ENCODE measurements at places on chromosomes 16 and 17.

DNA sequence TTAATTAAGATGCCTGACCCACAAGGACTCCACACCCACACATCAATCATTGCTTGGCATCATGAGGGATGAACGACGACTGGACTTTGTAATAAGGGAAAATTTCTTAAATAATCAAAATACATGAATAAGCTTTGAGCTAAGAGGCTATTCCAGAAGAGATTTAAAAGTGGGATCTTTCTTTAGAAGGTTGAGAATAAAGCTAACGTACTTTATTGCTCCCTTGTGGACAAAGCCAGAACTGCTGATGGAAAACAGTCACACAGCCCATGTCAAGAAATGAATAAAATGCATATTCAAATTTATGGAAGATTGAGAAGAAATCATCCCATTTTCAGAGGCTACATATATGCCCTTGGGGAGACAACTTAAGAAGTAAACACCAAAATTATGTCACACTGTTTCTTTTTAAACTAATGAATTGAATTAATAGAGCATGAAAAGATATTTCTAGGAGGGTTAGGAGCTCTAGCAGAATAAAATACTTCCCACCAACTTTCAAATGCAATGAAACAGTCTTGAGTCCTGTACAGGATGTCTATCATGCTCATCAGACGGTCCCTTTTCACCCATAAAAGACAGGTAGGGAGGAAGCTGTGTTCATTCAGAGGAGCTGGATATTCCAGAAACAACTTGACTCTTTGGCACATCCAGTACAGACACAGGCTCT, 60.2 kb upstream of the PHOSPHO1 start:
- no peak for DNase-seq

- DNase-seq = no peak
Observed at GRCh38 chr17:72182371-72182873, 61.6 kb downstream of the SOX9 start.

GRCh38 chr17:61647047-61647446, 56.0 kb upstream of the NACA2 start:
- DNase-seq = no peak

DNA sequence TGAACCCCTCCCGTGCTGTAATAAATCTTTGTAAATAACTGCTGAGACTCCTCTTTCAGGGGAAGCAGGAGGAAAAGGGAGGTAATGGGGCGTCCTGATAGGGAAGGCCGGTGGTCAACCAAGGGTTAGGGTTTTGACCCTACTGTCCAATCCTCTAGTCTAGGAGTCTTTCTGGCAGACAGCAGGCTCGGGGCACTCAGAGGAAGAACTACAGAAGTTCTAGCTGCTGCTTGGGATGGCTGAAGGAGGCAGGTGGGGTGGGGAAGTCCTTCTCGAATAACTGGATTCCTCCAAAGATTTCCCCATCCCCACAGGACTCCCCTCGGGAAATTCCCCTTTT, 387 bp upstream of the STARD3 start:
- no peak for DNase-seq

GRCh38 chr17:78568494-78569115, 8.6 kb downstream of the DNAH17 start:
- no peak for DNase-seq

GRCh38 chr17:43442711-43443110, 41.1 kb upstream of the DHX8 start:
- DNase-seq = no peak
